Activated CD8-positive, alpha-beta memory T cell treated with anti-CD3 and anti-CD28 coated beads for 1 hour (primary cell): ENCODE measurements at places on chromosomes 1 and 21.

DNA sequence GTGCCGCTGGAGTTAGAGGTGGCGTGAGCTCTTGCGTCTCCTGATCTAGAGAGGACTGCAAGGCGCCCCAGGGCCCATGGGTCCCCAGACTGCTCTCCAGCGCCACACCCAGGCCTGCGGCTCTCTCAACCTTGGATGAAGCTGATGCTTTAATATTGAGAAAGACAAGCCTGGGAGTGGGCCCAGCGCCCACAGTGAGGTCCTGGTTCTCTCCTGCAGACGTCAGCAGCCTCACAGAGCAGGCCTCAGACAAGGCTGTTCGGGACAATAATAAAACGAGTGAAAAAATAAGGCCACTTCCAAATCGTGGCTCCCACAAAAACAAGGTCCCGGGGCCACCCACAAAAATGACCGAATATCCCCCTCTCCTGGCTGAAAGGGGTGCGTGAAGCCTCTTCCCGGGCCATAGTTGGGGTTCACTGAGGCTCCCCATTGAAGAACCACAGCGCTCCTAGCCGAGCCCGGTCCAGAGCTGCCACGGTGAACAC, 6.0 kb upstream of the DNMT3L start:
- DNase-seq, result no peak

DNA sequence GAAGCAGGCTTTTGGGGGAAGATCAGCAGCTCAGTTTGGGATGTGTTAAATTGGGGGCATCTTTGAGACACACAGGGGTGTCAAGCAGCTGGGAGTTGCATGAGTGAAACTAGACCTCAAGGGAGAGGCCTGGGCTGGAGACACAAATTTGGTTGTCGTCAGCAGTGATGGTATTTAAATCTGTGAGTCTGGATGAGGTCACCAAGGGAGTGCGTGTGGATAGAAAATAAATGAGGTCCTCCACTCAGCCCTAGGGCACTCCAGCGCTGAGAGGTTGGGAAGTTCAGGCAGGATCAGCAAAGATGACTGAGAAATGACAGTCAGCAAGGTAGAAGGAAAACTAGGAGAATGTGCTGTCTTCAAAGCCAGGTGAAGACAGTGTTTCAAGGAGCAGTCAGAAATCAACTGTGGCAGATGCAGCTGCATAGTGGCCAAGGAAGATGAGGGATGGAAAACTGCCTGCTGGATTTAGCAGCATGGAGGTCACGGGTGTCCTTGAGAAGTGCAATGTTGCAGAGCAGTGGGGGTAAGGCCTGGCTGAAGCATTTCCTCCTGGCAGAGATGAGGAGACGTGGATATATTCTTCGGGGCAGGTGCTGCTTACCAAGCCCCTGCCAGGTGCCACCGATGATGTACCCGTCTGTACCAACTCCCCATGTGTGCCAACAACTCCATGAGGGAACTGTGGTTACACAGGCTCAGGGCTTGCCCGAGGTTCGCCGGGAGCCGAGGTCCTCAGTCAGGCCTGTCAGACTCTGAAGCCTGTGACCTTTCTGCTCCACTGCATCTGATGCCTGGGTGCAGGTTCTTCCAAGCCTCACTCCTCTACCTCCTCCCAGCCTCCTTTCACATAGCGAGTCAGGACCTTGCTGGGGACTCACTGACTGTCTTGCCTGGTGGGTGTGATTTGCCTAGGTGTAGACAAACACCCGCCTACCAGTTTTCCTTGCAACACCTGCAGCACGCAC, 11.3 kb downstream of the MAP7D1 start:
- DNase-seq, result no peak

GRCh38 chr1:116692879-116693278, 25.3 kb upstream of the IGSF3 start:
- DNase-seq, result no peak

DNA sequence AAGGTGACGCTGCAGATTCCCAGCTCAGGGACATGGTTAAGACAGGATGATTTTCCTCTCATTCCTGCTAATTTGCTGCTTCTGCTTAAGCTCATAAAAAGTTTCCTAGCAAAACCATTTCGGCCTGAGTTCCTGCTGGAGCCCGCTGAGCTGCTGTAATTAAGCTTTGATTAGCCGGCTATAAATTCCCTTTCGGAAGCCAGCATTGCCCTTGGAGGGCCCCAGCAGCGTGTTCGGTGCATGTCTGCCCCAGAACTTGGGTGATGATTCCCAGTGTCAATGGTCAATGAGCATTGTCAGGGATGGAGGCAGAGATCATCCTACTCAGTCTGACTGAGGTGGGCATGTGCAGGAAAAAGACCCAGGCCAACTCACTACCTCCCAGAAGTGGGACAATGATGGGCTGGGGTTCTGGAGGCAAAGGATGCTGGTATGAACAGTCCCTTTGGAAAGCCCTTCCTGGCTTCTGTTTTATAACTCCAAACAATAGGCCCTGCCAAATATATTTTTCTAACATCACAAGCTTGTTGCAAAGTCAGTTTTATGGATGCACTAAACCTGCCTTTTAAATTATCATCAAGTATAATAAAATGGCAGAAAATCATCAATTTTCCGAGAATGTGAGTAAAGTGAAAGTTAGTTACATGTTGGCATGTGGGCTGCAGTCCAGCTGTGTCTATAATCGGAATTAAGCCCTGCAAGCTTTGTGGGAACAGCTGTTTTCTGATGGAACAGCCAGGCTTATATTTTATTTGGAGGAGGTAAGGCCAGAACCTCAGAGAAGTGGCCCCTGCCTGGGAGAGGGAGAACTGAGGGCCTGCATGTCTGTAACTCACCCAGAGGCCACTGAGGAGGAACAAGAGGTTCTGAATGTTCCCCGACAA, 257.1 kb downstream of the GRIK3 start:
- DNase-seq, result no peak

DNA sequence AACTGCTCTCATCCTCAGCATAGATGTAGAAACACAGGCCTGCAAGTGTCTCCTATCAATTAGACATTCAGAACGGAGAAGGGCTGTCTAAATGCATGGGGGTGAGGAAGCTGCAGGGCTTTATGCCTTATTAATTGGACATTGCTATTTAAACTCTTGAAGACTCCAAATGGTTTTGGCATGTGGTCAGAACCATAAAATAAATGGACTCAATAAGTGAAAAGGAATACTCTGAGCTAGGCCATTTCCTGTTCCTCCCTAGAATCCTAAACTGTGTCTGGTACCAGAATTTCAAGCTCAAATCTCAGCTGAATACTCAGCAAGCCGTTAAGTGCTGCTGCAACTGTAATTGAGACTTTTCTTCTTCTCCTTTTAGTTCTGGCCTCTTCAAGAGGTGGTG, 80.4 kb upstream of the C1orf87 start:
- DNase-seq, result no peak

DNA sequence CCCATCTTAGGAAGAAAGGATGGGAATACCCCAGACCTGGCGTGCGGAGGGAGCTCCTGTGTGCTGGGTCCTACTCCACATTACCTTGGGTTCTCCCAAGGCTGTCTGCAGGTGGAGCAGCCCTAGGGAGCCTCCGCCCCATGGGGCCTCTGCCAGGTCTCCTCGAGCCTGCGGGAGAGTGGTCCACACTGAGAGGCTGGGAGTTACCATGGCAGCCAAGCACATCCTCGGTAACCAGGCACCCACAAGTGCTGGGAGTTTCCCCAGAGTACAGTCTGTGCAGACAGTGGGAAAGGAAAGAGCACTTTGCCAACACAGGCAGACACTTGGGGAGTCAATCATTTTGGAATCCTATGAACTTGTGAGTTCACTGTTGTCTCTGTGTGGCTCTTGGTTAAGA, 249.4 kb downstream of the DYRK1A start:
- DNase-seq, result no peak

GRCh38 chr1:238336531-238336930, 445.8 kb upstream of the ZP4 start:
- DNase-seq, result no peak

- no peak for DNase-seq
These were observed 36.1 kb downstream of the PHC2 start for GRCh38 chr1:33394770-33395169.

- no peak for DNase-seq
These were observed 128.0 kb upstream of the KLHDC7A start for GRCh38 chr1:18352636-18353265.

GRCh38 chr21:42123219-42123908, 52.2 kb downstream of the UMODL1 start:
- no peak for DNase-seq

- DNase-seq, result no peak
These were observed 15.4 kb upstream of the LCE5A start for GRCh38 chr1:152495066-152495675.

DNA sequence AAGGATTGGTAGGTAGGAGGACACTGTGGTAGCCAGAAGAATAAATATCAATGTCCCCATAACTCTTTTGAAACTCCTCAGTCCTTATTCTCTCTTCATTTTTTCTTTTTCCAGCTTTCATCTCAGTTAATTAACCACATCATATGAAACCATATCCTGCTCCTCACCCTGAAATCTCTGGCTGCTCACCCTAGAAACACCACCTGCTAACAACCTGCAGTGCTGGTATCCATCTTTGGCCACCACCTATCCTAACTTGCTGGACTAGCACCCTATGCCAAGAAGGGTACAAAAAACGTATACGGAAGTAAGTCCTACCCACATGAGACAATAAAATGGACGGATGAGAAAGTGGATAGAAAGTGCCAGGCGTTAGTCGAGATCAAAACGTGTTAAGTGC, 13.7 kb upstream of the DPYD start:
- no peak for DNase-seq

- DNase-seq, result no peak
These were observed 30.3 kb downstream of the RSPH1 start for GRCh38 chr21:42465803-42466127.

- DNase-seq, result no peak
These were observed 94.7 kb upstream of the C1orf21 start for GRCh38 chr1:184292101-184292500.

DNA sequence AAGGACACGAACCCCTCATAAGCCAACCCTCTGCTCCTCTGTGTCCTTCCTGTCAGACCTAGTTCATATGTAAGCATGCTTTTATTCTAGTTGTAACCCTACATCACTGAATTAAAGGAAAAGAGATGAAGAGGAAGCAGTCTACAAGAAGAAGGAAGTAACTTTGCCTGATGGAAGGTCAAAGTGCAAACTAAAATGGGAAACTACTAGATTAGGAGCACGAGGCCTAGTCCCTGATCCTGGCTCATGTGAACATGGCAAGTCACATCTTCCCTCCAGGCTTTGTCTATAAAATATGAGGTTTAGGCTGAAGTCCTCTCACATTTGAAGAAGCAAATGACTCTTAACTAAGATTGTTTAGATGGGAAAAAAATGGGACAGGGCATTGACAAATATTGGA, 13.2 kb downstream of the ZMYND12 start:
- DNase-seq, result no peak

GRCh38 chr1:231954751-231955150, 328.2 kb downstream of the DISC1 start:
- DNase-seq, result no peak
